Body of pancreas (tissue), 4 donors: ENCODE measurements at places on chromosomes 16 and 17. TPM values are rescaled to one million over a fixed set of nuclear protein-coding genes. Genes with fewer than 3 reads are reported as not detected.
A peak's percentile ranks its signal among the peaks of the same experiment; 100 is the strongest.

DNA sequence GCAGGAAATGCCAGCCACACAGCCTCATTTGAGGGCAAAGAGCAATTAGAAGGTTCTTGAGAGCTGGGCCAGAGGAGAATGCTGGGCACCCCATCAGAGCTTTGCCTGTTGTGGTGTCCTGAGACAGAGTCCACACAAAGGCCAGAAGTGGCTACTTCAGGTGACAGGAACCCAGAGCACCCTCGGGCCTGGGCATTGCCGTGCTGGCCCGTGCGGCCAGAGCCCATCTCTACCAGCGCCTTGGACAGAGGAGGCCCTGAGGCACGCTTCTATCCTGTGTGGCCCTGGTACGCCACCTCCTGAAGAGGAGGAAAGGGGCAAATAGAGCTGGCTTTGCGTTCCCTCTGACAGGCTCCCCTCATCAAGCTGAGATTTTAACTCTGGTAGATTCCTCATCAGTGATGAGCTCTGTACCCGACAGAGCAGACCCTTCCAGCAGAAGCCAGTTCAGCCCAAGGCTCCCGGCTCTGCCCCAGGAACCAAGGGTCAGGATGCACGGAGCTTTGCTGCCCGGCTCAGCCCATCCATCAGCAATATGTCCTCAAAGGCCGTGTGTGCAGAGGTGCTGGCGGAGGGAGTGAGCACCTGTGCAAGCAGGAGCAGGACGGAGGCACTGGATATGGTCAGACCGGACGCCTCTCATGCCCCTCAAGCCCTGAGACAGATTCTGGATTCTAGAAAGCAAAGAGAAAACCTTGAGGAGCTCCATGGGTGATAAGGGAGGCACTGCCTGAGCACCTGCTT, 3.4 kb upstream of the RASD1 start:
- no peak for DNase-seq

GRCh38 chr17:82491533-82491932, 28.0 kb upstream of the FOXK2 start:
- no peak for DNase-seq

DNA sequence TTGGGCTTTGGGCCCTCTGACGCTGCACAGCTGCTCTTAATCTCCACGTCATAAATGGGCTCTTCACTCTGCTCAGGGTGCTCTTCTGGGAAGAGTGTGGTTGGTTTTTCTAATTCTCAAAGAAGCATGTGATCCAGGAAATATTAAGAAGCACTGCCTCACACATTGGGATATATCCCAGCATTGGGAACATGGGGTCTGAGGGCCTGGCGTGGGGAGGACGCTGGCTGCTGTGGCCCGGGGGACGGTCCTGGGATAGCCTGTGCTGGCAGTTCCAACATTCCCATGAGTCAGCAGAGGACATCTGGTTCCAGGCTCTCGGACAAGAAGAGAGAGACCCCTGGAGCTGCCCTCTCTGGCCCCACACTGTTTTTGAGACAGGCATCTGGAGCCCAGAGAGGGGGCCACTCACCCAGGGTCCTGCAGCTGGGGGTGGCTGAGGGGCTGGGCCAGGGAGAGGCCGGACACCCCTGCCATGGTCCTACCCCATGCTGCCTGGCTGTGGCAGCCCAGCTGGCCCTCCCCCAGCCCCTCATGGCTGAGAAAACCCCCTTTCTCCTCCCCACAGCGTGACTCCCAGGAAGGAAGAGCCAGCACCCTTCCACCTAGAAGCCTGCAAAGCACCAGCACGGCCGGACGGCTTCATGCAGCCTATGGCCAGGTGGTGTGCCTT, 58.8 kb downstream of the NT5M start:
- no peak for DNase-seq

- DNase-seq: peak; percentile 86
These were observed at the start of gene TNFRSF12A for GRCh38 chr16:3020247-3020603. Gene TNFRSF12A (plus strand): TSS chr16:3020368. CDS start chr16:3020398, 30 bp downstream.

GRCh38 chr16:85878875-85879274, 20.1 kb upstream of the IRF8 start:
- no peak for DNase-seq

DNA sequence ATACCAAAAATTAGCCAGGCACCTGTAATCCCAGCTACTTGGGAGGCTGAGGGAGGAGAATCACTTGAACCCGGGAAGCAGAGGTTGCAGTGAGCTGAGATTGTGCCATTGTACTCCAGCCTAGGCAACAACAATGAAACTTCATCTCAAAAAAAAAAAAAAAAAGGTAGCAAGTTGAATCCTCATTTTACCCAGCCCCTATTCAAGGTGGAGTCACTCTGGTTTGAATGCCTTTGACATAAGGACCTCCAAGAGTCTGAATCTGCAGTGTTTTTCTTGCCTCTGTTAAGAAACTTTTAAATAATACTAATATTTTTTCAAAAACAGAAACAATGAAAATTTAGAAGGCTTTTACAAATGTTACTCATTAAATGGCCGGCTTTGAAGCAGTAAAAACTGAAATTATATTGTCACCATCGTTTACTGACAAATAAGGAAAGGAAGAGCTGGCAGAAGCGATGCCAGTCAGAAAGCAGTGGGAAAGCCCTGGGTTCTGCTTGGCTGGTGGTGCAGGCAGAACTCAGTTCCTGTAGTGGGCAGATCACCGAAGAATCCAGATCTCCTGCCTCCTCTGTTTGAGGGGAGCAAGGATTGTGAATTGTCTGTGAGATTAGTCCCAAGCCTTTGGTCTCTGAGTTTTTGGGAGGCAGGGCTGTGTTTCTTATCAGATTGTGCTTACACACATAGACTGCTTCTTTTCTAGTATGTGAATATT, 99.7 kb upstream of the HAS3 start:
- no peak for DNase-seq

DNA sequence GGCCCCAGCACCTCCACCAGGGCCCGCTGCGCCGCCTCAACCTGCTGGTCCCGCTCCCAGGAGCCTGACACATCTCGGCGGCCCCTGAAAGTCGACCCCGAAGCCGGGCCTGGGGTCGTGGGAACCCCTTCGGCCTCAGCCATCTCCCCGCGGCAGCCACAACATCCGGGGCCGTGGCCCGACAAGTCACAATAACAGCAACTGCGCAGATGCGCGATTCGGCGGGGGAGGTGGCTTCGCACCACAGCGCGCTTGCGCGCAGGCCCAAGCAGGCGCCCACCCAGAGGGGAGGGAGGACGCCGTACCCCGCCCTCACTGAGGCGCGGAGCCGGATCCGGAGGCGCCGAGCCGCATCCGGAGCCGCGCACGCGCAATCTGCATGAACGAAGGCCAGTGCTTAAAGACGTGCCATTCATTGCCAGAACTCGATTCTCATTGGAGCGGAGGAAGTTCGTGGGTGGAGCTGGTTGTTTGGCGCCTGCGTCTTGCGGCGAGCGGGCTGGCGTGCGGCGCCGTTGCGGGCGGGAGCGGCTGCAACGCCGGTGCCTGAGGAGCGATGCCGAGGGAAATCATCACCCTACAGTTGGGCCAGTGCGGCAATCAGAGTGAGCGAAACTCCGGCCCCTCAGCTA, at the start of the genes RETREG3 and TUBG1:
Gene RETREG3, minus strand, starts transcription at position 193 of the 632 bp plus-strand sequence. Its CDS starts 50 bp downstream, at position 143.
Gene TUBG1, plus strand, starts transcription at position 502 of the 632 bp plus-strand sequence. Its CDS starts 55 bp downstream, at position 557.
- DNase-seq: peak; percentile 99

GRCh38 chr16:47069313-47069712, 74.4 kb downstream of the NETO2 start:
- no peak for DNase-seq

DNA sequence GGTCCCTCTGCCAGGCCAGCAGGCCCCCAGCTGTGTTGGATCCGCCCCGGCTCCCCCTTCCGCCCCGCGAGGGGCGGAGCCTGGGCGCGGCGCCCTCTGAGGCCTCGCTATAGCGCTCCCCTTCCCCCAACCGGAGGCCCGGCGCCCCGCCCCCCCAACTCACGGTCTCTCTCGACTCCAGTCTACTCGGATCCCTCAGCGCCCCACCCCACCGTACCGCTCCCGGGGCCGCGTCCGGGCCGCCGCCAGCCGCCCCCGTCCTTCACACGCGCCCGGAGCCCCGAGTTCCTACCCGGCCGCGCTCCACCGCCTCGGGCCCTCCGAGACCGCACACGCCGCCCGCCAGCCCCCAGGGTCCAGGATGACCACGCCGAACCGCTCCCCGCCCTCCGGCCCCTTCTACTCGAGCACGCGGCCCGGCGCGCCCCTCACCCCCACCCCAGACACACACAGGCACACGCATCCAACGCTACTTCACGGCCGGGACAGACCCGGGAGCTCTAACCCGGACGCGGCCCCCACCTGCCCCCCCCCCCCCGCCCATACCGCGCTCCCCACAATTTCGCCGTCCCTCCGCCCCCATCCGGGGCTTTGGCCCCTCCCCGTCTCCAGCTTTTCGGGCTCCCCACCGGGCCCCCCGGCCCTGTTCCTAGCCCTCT, 1.4 kb downstream of the PHF23 start:
- peak; percentile 76 for DNase-seq

DNA sequence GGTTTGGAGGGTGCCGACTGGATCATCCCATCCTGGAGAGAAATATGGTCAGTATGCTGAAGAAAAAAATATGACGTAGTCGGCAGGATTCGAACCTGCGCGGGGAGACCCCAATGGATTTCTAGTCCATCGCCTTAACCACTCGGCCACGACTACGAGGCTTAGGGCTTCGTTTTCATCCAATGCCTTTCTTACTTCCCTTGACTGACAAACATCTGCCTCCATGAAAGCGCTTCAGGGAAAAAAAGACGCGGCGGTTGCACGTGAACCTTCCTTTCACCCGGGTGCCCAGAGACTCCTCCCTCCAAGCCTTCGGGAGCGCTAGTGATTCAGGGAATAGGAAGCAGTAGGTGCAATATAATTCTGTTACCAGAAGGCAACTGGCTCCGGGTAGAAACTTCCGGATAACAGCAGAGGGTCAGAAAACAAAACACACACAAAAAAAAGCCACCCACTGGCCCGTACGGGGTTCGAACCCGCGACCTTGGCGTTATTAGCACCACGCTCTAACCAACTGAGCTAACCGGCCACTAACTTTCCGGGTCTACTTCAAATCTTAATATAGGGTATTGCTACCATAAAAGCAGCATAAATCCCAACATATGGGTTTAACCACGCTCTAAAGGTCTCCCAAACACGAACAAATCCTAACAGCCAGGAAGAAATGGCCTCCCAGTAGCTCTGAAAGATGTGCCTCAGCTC, 16.3 kb upstream of the AURKB start:
- peak; percentile 75 for DNase-seq

DNA sequence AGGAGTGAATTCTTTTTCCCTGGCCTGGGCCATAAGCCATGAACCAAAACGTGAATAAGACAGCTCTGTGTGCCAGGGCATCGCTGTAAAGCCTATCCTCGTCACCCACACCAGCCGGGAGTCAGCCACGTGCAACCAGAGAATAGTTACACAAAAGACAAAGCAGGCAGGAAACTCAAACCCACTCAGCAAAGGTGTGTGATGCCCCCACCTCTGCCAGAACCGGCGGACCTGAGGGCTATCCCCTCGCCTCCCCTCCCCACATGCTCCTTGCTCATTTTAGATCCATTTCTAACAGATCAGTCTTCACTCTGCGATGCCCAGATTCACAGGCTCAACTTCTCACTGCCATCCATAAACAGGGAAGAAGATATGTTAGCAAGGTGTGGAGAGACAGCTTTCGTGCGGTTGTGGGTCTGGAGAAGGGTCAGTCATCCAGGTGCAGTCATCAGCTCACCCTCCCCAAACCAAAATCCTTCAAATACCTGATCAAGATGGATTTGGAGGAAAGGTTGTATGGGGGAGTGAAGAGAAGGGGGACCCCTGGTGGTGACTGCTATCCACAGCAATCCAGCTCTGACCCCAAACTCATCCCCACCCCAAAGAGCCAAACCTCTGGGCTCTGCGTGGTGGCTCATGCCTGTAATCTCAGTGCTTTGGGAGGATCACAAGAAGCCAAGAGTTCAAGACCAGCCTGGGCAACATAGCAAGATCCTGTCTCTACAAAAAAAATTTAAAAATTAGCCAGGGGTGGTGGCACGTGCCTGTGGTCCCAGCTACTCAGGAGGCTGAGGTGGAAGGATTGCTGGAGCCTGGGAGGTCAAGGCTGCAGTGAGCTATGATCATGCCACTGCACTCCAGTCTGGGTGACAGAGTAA, 219.2 kb downstream of the C16orf78 start:
- peak; percentile 42 for DNase-seq

- no peak for DNase-seq
These were observed 175.8 kb downstream of the NPIPB11 start for GRCh38 chr16:29230671-29231096.

DNA sequence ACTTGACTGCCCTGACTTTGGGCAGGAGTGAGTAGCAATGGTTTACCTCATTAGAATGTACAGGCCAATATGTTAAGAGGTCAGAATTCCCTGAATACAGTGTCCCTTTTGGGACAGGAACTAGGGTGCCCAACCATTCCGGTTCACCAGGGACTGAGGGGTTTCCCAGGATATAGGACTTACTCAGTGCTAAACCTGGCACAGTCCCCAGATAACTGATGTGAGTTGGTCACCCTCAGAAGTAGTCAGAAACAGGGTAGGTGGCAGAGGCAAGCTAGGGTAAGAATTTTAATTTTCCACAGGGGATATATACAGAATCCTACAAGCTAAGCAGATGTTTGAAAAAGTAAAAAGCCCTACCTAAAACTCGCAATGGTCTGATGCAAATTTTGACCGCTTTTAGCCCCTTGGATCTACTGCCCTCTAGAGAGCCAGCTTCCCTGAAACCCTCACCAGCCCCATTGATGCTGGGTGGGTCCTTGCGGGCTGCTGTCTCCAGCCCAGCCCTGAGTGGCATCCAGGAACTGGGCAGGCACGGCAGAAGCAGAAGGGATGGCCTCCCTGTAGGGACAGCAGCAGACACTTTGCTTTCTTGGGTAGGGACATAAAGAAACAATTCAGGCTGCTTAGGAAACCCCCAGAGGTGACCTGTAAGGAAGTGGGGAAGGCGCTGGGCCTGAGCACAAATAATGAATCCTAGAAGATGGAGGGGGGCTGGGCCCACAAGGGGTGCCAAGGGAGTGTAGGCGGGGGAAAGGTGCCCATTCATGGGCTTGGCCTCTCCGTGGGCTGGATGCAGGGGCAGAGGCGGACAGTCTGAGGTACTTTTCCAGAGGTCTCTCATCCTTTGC, 434.8 kb downstream of the SLC39A11 start:
- no peak for DNase-seq

GRCh38 chr17:32835291-32835761, 41.6 kb downstream of the MYO1D start:
- no peak for DNase-seq

DNA sequence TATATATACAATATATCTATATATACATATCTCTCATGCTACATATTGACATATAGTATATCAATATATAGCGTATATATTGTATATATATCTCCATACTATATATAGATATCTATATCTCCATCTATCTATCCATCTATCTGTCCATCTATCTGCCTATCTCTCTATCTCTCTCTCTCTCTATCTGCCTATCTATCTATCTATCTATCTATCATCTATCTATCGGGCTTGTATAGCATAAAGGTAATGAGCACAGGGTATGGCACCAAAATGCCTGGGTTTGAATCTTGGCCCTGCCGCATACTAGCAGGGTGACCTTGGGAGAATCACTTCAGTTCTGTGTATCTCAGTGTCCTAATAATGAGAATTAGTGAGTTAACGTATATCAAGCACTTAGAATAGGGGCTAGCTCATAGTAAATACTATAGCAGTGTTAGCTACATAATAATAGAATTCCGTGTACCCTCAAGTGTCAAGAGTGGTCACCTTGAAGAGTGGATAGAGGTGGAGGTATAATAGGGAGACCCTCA, 1.5 kb downstream of the ST6GALNAC1 start:
- no peak for DNase-seq

GRCh38 chr16:57675741-57676551, 7.8 kb downstream of the ADGRG3 start:
- DNase-seq: no peak

Gene KRTAP2-1
- not detected for total RNA-seq

Gene KCNJ18
- not detected for total RNA-seq

Gene CCL7
- not detected for total RNA-seq

Gene TPPP3
- total RNA-seq: 30.0 TPM

Gene RHBDF1
- total RNA-seq: 27.7 TPM

Gene PTGES3L
- not detected for total RNA-seq

Gene WNT3
- 0.26 TPM for total RNA-seq

Gene KRT33B
- not detected for total RNA-seq

Gene NPIPA7
- total RNA-seq: not detected

Gene EPX
- total RNA-seq: not detected
